ENCODE measurements at places on chromosomes 2 and 18.

DNA sequence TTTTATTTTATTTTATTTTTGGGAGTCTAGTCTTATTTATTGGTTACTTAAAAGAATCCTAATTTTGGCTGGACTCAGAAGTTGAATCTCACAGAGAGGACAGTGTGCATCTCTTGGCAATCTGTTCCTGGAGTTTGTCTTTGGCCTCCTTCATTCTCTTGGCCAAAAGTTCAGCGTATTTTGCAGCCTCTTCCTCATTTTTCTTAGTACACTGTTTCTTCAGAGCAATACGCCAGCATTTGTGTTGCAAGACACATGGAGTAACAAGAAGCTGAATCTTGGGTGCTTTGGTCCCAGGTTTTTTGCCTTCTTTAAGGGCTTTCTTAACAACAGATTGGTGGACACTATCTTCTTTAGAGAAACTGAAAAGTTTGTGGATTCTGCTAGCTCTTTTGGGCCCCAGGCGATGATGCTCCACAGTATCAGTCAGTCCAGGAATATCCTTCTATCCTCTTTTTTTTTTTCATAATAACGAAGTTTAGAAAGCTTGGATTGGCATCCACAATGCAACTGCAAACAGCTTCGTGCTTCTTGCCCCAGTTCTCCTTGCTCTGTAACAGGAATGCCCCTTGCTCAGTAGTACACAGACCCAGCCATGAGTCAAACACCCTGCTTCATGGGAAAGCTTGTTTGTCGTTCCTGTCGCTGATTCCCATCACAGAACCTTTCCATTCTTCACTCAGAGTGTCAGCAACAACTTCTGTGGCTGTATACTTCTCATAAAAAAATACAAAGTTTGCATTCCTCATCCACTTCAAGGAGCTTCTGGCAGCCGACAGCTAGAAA, 34.8 kb upstream of the RFX8 start:
- DNase-seq = no peak

DNA sequence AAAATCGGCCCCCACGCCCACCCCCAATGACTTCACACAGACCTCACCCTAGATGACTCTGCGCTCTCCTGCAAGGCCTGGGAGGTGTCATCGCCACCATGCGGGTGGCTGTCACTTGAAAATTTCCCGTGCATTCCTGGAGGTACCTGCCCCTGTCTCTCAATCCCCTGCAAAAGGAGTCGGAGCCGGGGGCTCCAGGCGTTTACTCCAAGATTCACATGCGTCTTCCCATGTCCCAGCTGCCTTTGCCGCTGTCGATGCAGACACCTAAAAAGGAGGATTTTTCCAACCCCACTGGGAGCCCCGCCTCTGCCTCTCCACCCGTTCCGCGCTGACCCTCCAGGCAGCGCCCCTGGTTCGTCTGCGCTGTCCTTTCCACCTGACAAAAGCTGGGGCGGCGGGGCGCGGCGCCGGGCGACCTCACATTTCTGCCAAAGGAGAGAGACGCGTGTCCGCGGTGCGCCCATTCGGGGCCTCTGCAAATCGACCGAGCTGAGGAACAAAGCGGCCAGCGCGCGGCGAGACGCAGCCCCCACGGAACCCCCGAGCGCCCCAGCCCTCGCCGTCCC, 667 bp downstream of the REEP1 start:
- no peak for DNase-seq

- DNase-seq = no peak
These were observed 301.5 kb upstream of the MGAT5 start for GRCh38 chr2:133952420-133952819.

GRCh38 chr18:50286391-50287027, 983 bp downstream of the CXXC1 start:
- no peak for DNase-seq

GRCh38 chr2:152559008-152559407, 158.3 kb downstream of the PRPF40A start:
- DNase-seq = no peak

- DNase-seq = no peak
These were observed 6.0 kb upstream of the CDK5R2 start for GRCh38 chr2:218953366-218953954.

DNA sequence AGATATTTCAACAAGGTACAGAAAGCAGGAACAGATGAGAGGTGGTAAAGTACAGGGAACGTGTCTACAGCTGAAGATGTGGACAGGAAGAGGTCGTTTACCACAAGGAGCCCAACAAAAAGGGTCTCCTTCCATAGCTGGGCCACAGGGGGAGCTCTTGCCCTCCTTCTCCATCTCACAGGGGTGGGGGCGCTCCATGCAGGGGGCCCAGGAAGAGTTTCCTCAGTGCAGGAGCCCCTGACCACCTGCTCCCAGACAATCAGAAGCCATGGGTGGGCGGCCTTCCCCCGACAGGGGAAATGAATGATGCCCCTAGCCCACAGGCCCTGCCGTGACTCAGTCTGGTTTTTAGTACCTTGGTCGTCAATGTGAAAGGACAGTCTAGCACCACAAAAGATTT, 163.6 kb upstream of the ZNF516 start:
- no peak for DNase-seq

DNA sequence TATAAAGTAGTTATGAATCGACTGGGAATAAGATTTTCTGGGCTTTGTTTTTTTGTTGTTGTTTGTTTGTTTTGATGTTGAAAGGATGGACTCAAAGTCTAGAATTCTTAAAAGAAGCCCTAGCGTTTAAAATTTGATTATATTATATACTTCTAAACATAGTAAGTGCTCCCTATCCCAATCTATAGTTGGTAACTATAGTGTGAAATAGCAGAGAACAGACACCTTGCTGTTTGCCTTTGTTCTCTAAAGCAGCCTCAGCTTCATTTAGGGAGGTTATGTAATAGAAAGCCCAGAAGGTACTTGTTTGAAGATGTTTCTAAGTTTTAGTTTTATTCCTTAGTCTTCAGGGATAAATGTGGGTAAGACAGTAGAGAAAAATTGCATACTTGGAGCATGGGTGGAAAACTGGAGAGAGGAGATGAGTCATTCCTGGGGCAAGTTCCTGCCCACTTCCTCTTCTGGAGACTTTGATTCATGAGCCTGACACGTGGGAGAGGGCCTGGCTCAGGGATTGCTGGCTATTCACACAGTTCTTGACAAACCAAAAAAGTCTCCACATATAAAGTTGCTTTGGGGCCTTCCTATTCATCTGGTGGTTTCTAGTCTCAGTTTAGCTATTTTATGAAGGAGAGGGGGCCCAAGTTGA, 131.9 kb downstream of the MYO1B start:
- DNase-seq = no peak

GRCh38 chr2:9812945-9813311, 30.3 kb upstream of the TAF1B start:
- DNase-seq = no peak

DNA sequence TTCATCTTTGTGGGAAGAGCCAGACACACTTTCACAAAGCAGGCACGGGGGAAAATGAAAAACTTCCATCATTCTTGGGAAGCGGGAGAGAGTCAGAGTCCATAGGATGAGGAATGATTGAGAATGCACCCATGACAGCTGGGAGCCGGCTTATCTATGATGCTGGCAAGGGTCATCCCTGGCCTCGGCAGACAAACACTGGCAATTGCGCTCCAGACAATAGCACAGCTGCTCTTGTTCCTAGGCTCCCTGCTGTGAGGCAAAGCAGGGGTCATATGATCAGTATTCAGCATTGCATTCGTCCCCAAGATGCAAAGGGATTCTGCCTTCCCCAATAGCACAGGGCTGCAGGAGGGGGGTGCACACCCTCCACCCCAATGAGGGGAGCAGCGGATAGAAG, 33.0 kb downstream of the CYRIA start:
- no peak for DNase-seq

GRCh38 chr2:109455731-109456691, 157.8 kb downstream of the SEPTIN10 start:
- no peak for DNase-seq

DNA sequence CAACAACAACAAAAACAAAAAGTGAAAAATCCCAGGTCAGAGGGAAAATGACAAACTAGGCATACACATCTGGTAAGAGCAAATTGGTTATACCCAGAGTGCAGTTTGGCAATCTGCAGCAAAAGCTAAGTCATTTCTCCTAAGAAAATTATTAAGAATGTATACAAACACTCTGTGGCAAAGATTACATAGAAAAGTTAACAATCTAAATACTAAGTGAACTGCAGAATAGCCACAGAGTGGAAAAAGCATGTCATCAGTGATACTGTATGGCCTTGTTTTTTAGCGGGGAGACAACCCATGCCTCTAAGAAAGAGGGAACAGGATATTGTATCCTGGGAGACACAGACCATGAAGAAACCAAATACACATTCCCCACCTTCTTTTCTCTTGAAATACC, 136.0 kb upstream of the ITGB6 start:
- no peak for DNase-seq

- no peak for DNase-seq
These were observed 264.1 kb downstream of the EXOC6B start for GRCh38 chr2:72561621-72562318.

DNA sequence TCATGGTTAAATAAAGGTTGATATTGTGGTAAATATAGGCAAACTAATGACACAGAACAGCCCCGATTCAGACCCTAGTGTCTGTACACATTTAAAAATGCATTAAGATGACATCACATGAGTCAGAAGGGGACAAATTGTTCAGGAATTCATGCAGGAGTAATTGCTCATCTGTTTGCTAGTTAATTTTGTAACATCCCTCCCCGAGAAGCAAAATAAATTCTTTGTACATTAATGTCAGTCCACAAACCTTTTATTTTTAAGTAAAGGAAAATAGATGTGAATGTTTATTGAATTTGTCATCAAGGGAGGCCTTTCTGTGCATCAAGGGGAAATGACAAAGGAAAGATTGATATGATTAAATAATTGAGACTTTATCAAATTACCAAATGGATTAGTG, 69.9 kb downstream of the SH3BP4 start:
- DNase-seq = no peak

DNA sequence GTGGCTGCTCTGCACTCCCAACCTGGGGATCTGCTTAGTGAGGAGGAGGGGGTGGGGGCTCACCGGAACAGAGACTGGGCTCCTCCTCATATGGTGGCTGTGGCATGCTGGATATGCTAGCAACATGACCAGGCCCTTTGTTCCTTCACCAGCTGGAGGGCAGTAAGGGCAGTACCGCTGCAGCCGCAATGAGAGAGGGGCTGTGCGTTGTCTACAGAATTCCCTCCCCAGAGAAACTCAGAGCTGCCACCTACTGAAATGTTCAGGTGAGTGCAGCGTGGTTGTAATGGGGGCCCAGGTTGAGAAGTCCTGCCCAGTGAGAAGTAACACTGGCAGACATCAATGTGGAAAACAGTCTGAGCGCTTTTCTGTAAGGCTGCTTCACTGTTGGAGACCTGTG, 1211.9 kb upstream of the NXPH2 start:
- DNase-seq = no peak

GRCh38 chr18:64333584-64333983, 184.7 kb upstream of the LINC00305 start:
- no peak for DNase-seq

DNA sequence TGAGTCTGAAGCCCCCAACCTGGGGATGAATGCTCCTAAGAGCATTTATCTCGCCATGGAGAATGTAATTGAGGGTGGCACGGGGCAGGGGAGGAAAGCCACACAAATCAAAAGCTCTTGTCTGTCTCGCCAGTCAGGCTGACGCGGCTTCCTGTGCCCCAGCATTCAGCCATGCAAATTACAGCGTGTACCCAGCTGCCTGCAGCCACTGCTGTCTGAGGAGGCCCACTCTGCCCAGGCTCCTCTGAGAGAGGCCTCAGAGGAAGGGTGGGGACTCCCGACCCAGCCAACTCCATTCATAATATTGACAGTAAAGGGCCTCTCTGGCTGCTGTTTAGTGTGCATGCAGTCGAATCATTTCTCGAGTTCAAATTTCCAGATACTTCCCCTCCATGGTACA, 22.0 kb downstream of the SMAD7 start:
- DNase-seq = no peak

DNA sequence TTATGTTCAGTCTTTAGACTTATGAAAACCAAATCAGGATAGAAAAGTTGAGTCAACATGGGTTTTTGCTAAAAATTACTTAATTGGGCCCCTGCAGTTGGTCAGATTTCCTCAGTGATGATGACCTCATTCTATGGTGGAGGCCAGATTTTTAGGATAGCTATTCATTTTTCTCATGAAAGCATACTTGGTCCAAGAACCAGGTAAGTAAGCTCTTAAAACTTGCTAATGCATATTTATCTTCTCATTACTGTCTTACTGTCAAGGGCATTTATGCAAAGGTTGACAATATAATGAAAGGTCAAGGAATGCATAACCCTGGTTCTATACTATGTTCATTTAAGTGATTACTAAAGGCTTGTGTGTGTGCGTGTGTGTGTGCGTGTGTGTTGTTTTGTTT, 650.6 kb downstream of the SATB2 start:
- no peak for DNase-seq

DNA sequence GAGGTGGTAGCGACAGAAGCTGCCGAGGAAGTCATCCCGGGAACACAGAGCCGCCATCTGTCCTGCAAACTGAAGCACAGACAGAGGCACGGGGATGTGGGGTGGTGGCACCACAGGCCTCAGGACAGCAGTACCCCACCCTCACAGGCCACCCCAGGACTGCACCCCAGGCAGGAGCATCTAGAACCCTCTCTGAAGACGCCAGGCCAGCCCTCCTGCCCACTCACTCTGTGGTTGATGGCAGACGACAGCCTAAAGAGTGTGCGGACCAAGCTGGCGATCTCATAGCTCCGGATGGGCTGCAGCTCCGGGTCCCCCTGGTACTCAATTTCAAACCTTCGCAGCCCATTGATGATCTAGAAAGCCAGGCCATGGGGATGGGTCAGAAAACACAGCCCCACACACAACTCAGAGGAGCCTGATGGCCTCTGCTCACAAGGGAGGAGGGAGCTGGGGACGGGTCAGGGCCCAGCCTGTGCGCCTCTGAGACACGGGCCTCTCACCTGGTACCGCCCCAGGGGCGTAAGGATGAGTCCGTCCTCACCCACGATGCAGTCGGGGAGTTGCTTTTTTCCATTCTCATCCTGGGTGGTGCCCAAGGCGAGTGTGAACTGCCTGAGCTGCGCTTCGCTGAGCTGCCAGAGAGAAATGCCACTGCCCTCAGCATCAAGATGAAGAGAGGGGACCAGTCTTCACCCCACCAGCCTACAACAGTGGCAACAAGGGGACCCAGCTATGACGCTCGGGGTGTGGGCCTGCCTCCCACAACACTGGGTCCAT, 8.1 kb upstream of the CCDC74B start:
- no peak for DNase-seq
